ENCODE measurements at places on chromosomes 7 and 10. TPM values are rescaled to one million over a fixed set of nuclear protein-coding genes. Genes with fewer than 3 reads are reported as not detected.
A peak's percentile ranks its signal among the peaks of the same experiment; 100 is the strongest.

DNA sequence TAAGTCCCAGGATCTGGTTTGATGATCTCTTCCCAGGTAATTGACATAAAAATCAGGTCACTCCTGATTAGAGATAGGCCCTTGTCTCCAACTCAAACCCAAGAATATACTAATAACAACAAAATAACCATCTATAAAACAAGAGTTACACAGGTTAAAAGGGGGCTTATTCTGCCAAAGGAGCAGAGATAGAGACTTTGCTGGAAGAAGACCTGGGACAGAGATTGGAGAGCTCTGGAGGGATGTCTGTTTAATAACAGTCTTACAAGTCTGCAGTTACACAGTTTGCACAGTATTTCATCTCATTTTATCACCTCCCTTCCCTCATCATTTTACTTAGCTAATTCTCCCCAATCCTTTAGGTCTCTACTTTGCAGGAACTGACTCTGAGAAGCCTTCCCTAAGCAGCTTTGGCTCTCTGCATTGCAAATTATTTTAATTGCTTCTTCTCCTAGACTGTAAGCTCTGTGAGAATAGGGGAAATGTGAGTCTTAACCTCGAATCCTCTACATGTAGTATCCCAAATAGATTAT, 3.7 kb upstream of the ZNF438 start:
- DNase-seq, result no peak

- DNase-seq, result peak; percentile 82
Observed at GRCh38 chr7:2607122-2607922, 24.5 kb upstream of the TTYH3 start.

GRCh38 chr7:5625938-5626337, 155.5 kb downstream of the RNF216 start:
- no peak for DNase-seq

KLHL7 gene
- total RNA-seq, result 26.9 TPM

GRCh38 chr10:5615316-5615715, 51.1 kb downstream of the ASB13 start:
- no peak for DNase-seq

DNA sequence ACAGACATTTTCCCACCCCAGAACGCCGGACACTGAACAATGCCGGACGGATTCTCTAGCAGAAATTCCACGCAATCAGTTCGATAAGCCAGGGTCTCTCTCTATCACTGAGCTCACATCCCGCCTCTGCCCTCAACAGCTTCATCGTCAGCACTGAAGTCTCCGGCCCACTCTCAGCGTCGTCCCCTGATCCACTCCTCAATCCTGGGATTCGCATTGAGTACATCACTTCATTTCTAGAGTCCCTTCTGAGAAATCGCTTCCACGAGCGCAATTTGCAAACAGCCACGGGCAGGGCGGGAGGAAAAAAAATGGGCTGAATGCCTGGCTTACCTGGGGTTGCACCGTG, 365 bp downstream of the YME1L1 start:
- no peak for DNase-seq

DNA sequence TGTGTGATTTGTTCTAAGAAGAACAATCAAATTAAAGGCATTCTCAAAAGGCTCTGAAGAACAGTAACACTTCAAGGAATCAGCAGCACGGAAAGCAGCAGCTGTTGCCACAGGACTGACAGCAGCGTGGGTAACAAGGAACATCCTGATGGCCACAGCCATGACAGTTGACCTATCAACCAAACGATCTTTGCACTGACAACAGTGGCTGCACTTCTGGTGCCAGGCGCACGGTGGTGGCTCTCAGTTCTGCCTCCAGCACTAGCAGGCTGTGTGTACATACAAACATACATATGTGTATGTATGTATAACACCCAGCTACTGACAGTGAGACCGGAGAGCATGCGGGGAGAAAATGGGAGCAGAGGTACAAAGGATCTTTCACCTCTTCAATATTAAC, 114.1 kb downstream of the ZFAND4 start:
- DNase-seq, result no peak

GRCh38 chr10:99920486-99920885, 89.3 kb downstream of the DNMBP start:
- no peak for DNase-seq

DNA sequence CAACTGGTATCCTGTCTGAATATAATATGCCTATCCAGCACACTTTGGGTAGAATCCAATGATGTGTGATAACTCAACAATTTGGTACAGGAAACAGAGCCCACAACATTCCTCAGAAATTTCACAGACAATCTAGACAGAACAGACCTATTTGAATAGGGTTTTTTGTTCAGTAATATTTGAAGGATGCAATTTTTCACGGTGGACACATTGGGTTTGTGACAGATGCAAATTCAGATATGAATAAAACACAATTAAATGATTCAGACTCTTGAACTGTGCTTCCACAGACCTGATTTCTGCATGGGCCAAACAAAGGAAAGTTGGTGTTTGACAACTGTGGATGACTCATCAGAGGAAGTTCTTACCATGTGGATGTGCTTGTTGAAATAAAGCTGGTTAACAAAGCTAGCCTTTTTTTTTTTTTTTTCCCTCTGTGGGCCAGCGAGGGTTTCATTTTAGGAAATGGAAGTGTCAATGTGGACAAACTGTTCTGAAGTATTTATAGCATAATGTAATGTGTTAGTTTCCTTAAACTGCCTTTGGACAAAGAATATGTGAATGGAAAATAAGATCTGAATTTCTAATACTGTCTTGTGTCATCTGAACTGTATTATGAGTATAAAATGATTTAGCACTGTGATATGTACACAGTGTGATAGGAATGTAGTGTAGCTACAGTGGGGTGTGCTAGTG, 43.2 kb upstream of the FAM133B start:
- no peak for DNase-seq

MEIG1 gene
- total RNA-seq, result not detected

DNA sequence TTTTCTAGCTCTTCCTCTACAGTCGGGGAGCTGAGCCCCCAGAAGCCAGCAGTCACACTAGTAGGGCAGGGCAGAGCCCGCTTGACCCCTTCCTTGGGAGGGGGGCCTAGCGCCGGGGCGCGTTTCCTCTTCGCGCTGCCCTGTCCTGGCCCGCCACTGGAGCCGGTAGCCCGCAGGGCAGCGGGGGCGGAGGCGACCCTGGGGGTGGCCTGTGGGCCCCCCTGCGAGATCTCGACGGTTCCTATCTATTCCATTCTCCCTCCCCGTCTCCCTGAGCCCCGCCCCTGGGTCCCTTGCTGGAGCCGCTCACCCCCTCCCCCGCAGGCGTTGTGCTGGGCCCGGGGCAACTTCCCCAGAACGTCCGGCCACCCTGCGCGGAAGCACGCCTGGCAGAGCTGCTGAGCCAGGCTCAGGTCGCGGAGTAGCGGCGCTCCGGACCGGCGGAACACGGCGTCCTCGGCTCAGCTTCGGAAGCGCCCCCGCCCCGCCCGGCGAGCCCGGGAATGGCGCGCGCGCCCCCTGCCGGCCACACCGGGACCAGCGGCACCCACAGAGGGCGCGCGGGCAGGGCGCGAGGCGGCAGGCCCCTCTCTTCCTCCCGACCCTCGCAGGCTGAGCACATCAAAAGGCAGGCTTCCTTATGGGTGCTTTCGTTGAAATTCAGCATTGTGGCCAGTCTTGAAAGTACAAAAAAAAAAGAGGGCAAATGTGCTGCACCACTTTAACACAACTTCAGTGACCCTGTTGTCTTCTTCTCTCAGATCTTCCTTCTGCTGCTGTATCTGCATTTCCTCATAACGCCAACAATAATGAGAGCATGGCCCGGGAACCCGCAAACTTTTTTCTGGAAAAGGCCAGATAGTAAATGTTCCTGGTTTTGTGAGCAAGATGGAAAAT, 327.6 kb downstream of the TNS3 start:
- peak; percentile 91 for DNase-seq

CADPS2 gene
- total RNA-seq, result 10.0 TPM

GRCh38 chr7:25831831-25832411, 320.1 kb upstream of the NFE2L3 start:
- no peak for DNase-seq

ADAP1 gene
- 72.6 TPM for total RNA-seq

DNA sequence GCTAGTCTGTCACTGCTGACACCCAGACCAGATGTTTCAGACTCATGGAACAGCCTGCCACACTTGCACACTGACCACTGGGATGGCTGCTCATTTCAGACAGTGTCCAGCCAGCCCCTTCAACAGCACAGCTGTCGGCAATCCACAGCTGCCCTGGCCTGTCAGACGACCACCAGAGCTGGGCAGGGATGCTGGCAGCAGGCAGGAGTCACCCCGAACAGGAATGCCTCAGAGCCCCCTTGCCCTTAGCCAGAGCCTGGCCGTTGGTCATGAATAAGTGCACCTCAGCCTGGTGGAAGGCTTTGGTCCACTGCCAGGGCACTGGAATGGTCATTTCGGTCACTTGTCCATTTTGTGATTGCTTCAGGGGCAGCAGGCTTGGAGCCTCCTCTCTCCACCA, 149.6 kb upstream of the TCERG1L start:
- DNase-seq, result no peak

DNA sequence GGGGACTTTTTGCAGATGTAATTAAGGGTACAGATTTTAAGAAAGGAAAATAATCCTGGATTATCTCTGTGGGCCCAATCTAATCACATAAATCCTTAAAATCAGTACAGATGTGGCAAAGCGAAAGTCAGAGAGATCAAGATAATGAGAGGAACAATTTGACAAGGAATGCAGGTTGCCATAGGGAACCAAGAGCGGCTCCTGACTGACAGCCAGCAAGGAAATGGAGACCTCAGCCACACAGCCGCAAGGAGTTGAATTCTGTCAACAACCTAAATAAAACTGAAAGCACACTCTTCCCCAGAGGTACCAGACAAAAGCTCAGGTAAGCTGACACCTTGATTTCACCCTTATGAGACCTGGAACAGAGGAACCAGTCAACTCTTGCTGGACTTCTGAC, 3.4 kb upstream of the PNPLA8 start:
- no peak for DNase-seq

PIP gene
- total RNA-seq, result not detected

DNA sequence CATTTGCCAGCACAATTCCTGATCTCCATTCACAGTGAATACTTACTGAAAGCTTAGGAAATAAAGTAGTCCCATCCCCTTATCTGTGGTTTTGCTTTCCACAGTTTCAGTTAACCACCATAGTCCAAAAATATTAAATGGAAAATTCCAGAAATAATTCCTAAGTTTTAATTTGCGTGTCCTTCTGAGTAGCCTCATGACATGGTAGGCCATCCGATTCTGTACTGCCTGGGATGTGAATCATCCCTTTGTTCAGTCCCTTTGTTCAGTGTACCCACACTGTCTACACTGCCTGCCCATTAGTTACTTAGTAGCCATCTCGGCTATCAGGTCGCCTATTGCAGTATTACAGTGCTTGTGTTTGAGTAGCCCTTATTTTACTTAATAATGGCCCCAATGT, 14.2 kb downstream of the RAB11FIP2 start:
- DNase-seq, result no peak

NYAP1 gene
- 1.5 TPM for total RNA-seq

GRCh38 chr7:29457565-29458011, 106.0 kb upstream of the PRR15 start:
- DNase-seq, result no peak

DNA sequence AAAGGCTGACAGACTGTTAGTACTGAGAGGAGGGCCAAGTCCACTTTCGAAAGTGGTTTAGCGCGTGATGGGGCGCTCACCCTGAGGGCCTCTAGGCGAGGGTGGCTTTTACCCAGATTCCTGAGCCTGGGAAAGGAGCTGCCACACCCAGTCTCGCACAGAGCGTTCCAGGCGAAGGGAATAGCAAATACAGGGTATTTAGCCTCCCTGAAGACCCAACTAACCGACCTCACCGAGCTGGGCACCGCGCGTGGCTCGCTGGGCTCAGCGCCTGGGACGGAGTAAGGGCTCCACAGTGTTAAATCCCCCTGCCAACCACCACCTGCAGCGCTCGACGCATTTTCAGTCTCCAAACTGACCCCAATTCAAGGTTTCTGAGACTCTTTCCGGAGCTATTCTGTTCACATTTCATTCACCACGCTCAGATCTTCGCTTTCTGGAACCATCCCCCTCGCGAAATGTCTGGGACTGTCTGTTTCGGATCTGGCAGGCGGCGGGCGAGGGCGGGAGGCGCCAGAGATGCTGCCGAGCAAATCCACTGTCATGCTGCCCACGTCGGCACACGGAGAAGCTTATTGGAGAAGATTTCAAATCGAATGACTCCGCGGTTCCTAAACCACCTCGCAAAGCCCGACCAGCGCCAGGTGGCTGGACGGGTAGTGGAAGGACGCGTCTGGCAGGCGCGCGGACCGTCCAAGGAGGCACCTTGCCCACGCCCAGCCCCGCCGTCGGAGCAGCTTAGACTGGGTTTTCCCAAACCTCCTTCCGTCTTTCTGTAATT, 1.4 kb upstream of the OSBPL3 start:
- DNase-seq, result peak; percentile 75

GRCh38 chr7:28297801-28298459, 114.4 kb upstream of the CREB5 start:
- DNase-seq, result no peak

LRRC18 gene
- total RNA-seq, result not detected

DNA sequence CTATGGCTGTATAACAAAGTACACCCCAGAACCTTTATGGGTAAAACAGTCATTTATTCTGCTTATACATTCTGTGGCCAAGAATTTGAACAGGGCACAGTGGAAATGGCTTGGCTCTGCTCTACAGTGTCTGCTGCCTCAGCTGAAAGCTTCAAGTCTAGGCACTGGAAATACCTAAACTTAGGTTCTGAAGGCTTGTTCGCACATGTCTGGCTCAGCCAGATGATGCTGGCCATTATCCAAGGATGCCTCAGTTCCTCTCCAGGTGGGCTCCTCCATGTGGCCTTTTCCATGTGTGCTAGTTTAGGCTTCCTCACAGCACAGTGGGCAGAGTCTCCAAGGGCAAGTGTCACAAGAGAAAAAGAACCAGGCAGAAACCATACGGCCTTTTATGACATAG, 76.8 kb downstream of the RALA start:
- DNase-seq, result no peak

DNA sequence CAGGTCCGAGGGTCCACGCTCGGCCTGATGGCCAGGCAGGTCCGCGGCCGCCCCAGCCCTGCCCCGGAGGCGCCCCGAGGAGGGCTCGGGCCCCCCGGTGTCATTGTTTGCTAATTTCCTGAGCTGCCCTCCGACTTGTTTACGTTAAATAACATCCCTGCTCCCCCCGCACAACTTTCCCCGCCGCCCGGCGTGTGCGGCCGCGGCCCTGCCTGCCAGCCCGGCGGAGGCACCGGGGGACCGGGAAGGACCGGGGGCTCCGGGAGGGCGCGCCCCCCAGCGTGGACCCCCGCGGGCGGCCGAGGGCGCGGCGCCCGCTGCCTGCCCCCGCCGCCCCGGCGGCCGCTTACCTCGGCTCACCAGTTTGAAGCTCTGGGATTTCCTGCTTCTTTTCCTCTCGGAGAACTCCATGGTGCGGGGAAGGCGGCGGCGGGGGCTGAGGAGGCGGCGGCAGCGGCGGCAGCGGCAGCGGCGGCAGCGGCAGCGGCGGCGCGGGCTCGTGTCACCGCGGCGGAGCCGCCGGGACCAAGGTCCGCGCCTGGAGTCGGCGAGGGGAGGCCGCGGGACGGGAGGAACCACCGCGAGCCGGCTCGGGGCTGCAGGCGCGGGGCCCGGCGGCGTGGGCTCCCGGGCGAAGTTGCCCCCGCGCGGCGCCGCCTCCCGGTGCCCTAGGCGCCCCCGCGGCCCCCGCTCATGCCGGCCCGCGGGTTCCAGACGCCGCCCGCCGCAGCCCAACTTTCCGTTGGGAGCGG, 515 bp downstream of the BEND7 start:
- DNase-seq, result peak; percentile 48
